ENCODE measurements at places on chromosomes 3 and 15.

DNA sequence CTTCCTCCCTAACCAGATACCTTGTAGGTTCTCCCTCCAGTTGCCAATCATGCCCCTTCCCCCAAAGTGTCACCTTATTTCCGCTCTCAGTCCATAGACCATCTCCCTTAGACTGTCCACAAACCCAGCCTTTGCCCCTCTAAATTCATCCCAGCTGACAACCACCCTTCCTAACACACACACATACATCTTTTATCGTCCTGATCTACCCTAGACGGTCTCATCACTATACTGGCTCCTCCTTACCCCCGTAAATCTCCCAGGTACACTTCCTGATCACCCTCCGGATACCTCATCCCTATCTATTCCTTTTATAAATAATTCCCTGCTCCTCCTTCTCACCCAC, 828 bp downstream of the THOC7 start:
- DNase-seq, result no peak

DNA sequence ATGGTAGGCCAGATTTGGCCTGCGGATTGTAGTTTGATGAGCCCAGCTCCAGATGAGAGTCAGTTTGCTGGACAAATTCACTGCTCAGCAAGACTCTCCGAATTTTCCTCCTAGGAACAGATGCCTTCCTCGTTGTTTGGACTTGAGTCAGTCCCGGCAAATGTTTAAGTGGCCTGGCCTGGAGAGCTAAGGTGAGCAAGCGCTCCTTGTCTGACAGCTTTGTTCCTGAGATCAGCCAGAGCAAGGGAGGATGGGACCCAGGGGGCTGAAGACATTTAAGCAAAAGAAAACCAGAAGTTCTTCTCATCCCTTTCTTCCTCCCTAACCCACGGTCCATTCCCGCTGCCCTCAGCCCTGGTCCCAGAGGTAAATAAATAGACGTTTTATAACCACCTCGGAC, 40.3 kb downstream of the POLR2M start:
- no peak for DNase-seq

DNA sequence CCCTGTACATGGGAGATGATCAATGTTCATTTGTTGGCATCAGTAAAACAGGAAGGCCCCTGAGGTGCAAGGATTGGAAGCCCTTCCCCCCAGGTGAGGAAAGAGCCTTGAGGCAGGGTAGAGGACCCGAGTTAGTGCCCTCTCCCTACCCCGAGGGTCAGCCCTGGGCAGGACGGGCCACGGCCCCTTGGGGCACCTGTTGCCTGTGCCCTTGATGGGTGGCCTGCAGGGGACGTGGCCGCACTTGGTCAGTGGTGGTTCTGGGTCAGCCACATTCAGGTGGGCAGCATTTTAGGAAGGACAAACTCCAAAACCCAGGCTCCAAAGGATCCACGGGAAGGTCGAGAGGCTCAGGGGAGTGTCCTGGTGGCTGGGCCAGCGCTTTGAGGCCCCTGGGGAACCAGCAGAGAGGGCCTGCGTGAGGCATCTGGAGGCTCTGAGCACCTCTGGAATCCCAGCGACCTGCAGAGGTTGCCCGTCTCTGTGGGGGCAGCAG, 15.8 kb upstream of the RPUSD3 start:
- DNase-seq, result no peak

DNA sequence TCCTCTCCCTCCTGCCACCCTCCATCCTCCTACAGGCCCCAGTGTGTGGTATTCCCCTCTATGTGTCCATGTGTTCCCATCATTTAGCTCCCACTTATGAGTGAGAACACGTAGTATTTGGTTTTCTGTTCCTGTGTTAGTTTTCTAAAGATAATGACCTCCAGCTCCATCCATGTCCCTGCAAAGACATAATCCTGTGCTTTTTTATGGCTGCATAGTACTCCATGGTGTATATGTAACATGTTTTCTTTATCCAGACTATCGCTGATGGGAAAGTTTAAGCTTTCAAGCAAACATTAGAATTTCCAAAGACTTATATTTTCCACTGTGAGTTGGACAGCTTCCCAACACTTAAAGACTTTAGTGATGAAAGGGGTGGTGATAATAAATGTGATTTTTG, 105.9 kb upstream of the PIAS1 start:
- DNase-seq, result no peak

GRCh38 chr3:126682009-126682408, 22.0 kb upstream of the CHCHD6 start:
- DNase-seq, result no peak

- DNase-seq, result no peak
These were observed 52.7 kb downstream of the SNTN start for GRCh38 chr3:63705092-63705645.

GRCh38 chr3:134291319-134292254, 40.9 kb upstream of the RYK start:
- DNase-seq, result no peak

DNA sequence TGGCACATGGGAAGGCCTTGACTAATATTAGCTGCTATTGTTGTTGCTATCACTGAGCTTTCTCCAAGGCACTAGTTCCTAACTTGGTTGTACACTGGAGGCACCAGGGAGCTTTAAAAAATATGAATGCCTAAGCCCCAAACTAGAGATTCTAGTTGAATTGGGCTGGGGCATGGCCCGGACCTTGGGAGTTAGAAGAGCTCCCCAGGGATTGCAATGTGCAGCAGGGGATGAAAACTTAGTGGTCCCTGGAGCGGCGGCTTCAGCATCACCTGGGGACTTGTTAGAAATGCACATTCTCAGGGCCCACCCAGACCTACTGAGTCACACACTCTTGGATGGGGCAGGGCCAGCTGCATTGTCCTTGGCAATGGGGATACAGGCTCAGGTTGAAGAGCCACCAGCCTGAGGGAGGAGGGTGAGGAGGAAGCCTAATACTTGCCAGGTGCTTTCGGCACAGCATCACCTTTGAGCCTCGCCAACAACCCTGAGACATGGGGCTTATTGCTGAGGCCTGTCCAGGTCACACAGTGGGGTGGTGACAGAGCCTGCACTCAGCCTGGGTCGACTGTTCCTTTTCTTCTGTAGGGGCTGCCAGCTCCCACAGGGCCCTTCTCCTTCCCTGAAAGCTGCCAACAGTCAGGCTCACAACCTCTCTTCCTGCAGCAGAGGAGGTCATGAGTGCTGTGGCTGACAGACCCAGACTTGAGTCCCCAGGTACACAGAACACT, 84.5 kb downstream of the ATP2B2 start:
- no peak for DNase-seq

DNA sequence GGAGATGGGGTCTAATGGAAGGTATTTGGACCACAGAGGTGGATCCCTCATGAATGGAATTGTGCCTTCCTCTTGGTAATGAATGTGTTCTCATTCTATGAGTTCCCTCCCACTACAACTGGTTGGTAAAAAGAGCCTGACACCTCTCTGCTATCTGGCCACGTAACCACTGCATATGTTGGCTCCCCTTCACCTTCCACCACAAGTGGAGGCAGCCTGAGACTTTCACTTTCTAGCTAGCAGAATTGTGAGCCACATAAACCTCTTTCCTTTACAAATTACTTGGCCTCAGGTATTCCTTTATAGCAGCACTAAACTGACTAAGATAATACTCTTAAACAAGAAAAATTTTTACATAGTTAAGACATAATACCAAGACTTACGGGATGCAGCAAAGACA, 155.3 kb downstream of the NR1I2 start:
- DNase-seq, result peak; percentile 49

DNA sequence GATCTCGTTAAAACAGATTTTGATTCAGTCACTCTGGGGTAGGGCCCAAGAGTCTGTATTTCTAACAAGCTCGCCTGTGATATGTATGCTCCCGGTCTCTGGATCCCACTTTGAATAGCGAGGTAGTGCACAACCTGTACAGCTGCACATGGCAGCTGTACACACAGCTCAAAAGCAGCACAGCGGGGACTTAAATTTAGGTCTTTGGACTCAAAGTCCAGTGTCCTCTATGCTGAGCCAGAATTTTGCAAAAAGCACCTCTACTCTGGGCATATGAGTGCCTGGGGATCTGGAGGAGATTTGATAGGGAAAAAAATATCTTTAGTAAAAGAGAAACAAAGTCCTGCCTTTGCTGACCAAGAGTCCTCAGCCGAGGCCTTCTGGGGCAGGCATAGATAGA, 83.1 kb downstream of the HMG20A start:
- DNase-seq, result no peak

- no peak for DNase-seq
These were observed 24.9 kb downstream of the BLM start for GRCh38 chr15:90742087-90742486.

DNA sequence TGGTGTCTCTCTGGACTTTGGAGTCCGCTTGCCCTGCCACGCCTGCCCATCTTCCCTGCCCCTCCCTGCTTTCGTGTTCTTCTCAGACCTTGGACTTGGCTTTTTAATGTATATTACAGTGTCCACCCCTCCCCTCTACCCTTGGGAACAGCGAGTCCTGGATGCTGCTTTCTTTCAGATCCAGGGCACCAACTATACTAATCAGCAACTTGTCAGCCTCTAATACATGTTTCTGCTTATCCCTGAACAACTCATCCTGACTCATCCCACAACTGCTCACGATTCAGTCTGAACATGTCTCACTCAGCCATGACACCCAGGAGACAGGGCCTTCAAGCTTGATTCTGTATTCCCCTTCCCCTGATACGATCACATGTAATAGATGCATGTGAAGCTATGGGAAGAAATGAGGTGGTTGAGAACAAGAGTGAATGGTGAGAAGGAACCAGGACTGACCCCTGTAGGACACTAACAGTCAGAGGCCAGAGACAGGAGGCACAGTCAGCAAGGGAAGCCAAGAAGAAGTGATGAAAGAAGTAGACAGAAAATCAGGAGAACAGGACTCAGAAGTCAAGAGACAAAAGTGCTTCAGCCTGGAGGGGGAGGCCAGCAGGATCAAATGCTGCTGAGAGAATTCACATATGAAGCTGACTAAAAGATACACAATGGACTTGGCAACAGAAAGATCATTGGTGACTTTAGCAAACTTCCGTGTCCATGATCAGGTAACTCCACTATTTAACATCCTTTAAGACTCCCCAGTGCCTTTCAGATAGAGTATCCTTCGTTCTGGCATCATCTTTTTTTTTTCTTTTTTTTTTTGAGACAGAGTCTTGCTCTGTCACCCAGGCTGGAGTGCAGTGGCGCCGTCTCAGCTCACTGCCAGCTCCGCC, 35.4 kb downstream of the BCL2L10 start:
- DNase-seq, result no peak

DNA sequence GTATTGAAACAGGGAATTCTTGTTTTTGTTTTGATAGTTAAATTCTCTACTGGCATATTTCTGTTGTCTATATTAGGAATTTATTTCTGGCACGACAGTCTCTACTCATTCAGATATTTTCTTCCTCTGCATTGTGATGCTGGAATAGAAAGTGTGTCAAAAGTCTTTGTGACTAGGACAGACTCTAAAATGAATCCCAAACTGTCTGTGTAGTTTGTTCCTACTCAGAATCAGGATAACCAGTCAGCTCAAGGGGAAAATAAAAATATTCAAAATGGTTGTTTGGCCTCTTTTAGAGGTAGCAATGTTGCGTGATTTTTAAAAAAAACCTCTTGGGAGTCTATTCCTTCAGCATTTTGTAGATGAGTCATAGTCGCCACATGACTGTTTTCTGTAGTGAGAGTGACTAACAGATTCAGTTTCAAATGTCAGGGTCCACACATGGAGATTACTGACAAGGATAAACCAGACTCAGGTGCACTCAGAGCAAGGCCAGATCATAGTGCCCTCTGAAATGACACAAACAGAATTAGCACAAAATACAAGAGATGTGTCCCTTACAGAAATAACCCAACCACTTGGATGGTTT, 13.1 kb downstream of the SLC7A14 start:
- DNase-seq, result no peak

- DNase-seq, result no peak
These were observed 9.7 kb upstream of the NCKIPSD start for GRCh38 chr3:48695393-48695753.

DNA sequence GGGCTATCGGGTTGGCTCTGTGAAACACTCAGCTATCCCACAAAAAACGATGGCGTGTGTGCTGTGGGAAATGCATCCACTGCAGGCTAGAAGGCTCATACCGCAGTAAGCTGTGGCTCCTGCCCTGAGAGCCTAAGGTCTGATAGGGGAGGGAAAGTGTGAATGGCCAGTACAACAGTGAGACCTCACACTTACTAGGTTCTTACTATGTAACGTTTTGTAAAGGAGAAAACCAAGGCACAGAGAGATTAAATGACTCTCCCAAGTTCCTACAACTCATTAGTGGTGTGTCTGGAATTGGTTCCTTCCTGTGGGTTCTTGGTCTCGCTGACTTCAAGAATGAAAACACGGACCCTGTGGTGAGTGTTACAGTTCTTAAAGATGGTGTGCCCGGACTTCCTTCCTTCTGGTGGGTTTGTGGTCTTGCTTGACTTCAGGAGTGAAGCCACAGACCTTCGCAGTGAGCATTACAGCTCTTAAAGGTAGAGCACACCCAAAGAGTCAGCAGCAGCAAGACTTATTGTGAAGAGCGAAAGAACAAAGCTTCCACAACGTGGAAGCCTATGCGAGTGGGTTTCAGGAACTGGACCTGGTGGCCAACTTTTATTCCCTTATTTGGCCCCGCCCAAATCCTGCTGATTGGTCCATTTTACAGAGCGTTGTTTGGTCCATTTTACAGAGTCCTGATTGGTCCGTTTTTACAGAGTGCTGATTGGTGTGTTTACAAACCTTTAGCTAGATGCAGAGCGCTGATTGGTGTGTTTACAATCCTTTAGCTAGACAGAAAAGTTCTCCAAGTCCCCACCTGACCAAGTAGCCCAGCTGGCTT, 161.7 kb downstream of the POLR2M start:
- no peak for DNase-seq

- DNase-seq, result no peak
These were observed 30.5 kb upstream of the TCF12 start for GRCh38 chr15:56887782-56888438.

DNA sequence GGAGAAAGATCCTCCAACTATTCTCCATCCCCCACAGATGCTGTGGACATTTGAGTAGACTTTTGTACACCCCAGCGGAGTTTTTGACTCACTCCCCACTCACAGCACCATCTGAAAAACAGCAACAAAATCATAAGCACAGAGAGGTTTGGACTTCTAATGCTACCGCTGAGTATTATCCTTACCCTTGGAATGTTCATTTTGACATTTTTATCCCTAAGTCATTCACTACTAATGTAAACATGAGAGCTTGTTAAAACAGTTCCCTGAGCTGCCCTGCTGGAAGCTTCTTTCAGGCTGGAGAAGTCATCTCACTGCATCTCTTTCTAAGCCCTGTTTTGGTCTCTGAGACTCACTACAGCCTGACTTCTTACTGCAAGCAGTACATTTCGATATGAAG, 1045.9 kb downstream of the MCTP2 start:
- no peak for DNase-seq

DNA sequence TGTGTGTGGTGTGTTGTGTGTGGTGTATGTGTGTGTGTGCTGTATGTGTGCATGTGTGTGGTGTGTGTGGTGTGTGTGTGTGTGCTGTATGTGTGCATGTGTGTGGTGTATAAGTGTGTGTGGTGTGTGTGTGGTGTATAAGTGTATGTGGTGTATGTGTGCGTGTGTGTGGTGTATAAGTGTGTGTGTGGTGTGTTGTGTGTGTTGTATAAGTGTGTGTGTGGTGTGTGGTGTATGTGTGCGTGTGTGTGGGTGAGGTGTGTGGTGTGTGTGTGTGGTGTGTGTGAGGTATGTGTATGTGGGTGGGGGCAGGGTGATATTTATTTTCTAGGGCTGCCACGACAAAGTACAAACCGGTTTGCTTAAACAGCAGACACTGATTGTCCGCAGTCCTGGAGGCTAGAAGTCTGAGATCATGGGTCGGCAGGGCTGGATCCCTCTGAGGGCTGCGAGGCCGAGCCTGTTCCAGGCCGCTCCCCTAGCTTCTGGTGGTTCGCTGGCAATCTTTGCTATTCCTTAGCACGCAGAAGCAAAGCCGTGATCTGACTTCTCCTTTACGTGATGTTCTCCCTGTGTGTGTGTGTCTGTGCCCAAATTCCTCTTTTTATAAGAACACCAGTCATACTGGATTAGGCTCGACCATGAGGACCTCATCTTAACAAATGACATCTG, 160.2 kb downstream of the XXYLT1 start:
- DNase-seq, result no peak
